CD4-positive, alpha-beta memory T cell (primary cell): ENCODE measurements at places on chromosomes 4 and X.

DNA sequence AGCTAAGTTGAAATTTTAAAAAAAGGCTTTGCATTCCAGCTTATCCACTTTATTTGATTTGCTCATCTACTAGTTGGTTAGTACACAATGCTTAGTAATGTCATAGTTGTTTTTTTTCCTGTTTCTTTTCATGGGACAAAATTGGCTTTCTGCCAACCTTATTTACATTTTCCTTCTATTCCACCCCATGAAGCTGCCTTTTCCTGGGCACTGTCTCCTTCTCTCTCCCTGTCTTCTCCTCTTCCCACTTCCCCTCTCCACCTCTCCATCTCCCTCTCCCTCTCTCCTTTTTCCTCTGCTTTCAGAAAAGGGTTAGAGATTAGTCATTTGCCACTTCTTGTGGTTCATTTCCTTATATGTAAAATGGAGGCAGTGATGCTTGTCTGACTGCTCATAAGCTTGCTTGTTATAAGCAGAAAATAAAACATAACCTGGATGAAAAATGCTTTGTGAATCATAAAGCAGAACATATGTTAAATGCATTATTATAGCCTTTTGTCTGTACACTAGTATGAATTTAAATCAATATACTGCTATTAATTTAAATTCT is 181.9 kb downstream of the CEP135 start:
- DNase-seq = no peak

DNA sequence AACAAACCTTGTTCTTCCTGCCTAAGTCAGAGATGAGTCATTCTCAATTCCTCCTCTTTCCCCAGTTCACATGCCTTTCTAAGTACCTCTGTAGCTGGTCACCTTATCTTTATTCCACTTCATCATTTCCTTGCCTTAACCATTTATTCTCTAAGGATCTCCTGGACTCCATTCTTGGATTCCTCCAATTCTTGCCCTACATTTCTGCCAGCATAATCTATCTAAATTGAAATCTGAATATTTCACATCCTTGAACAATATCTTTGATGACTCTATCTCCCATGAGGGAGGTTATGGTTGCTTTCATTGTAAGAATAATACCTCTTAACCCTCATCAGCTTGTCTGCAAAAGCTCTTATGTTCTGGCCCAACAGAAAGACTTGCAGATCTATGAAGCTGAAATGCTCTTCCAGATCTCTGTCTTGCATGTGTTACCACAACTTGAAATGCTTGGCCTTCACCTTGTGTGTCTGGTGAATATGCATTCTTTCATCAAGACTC is 28.6 kb upstream of the PDE5A start:
- DNase-seq = no peak

DNA sequence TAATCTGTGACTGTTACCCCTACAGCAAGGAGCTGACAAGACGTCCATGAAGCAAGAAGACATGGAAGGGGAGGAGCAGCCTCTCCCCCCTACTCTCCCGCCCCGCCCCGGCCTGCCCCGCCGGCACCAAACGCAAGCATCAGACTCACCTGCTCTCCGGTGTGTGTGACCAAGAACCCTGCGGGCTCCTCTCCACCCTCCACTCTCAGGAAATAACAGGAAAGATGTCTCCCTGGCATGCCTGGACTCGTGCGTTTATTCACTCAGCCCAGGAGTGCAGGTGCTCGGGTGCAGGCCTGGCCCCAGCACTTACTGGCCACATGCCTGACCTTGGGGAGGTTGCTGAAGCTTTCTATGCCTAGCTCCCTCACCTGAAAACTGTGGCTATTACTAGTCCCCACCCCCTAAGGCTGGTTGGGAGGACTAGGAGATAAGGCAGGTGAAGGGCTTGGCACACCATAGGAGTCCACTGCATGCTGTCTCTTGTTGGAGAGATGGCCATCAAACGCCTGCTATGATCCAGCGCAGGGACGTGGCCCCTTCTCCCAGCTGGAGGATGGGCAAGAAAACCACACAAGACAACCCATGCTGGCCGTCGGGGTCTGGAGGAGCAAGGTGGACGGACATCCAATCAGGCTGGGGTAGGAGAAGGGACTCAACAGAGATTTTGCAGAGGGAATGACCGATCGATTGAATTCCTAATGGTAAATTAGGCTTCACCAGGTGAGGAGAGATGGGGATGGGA is 34.9 kb upstream of the CLDN24 start:
- DNase-seq = no peak

GRCh38 chrX:72477781-72478181 is 94.9 kb downstream of the HDAC8 start:
- no peak for DNase-seq

- no peak for DNase-seq
Observed at GRCh38 chr4:84669201-84669600, 86.3 kb downstream of the CDS1 start.

- no peak for DNase-seq
Observed at GRCh38 chrX:13001097-13001496, 26.2 kb downstream of the TMSB4X start.

GRCh38 chr4:153345012-153345981 is 809 bp downstream of the MND1 start:
- peak; percentile 52 for DNase-seq

GRCh38 chr4:74365761-74366160 is 816 bp downstream of the EREG start:
- DNase-seq = no peak

- DNase-seq = no peak
Observed at GRCh38 chr4:149933883-149934282, 118.2 kb upstream of the IQCM start.

- no peak for DNase-seq
Observed at GRCh38 chr4:93513851-93514250, 314.7 kb upstream of the ATOH1 start.

DNA sequence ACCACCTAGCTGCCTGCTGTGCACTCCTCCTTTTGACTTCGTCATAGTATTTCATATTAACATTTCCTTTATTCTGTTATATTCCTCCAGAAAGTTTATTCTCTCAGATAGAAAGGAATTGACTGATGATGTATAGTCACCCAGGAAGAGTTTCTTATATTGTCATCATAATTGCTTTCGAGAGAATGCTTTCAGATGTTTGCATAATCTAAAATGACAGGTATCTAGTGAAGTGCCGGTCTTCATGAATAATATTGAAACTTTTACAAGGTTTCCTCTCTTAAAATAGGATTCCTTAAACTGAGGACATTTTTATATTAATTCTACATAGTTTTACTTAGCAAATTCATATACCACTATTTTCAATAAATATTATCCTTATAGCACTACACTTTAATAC is 10.1 kb downstream of the SEC24D start:
- DNase-seq = no peak

- DNase-seq = no peak
Observed at GRCh38 chrX:8289523-8289922, 118.5 kb upstream of the VCX2 start.

DNA sequence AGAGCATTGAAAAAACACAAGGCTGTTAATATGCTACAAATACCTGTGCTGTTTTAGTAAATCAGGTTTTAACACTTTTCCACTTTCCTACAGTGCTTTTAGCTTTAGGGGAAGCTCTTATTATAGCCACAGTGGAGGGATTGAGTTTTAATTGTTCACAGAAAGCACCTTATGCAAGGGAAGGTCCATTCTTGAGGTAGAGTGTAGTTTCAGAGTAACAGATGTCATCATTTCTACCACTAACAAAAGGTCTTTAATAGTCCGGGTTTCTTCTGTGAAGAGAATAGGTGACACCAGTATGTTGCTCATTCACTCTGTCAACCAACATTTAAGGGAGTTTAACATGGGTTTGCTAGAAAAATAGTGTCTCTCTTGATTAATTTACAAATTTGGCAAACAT is 104.4 kb downstream of the STIM2 start:
- DNase-seq = no peak

DNA sequence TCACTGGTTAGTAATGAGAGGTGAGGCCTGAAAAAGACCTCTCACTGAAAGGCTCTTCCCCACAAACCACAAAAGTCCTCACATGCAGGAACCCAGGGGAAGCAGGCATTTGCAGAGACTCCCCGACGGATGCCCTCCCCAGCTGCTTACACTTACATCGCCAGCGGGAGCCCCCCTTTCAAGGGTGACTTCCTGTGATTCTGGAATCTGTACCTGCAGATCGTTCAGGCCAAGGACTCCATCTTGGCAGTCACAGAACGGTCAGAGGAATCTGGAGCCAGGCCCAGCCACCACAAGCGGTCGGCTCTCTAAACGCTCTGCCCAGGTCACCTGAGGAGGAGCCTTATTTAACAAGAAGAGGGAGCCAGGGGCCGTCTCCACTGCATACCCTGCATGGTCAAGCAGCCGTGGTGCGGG is 71.3 kb upstream of the STS start:
- no peak for DNase-seq

DNA sequence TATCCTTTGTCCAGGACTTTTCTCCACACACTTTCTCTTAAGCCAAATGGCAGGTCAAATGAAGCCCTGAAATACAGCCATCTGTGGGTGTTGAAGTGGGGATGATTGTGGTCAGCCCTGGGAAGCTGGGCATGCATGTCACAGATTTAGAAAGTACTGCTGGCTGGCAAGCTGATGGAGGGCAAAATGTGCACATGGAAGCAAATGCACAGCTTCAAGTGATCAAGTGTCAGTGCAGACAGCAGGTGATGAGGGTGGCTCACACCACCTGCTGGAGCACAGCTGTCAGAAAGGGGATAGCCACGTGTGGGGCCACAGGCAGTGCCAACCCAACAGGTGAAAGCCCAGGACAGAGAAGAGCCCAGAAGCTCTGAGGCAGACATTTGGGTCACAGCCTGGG is 40.3 kb upstream of the ATXN3L start:
- DNase-seq = no peak

GRCh38 chr4:76990288-76991080 is 40.9 kb downstream of the SEPTIN11 start:
- DNase-seq = no peak

GRCh38 chr4:181592221-181592745 is 650.9 kb upstream of the TENM3 start:
- no peak for DNase-seq

DNA sequence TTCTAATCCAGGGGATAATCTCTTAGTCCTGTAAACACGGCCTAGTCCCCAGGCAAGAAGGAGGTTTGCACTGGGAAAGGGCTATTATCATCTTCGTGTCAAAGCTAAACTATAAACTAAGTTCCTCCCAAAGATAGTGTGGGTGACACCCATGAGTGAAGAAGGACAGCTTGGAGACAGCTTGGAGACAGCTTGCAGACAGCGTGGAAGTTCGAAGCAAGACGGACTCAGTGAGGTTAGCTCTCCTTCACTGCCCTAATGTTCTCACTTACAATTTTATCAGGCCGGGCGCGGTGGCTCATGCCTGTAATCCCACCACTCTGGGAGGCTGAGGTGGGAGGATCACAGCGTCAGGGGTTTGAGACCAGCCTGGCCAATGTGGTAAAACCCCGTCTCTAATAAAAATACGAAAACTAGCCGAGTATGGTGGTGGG is 19.2 kb upstream of the PLCXD1 start:
- no peak for DNase-seq

- DNase-seq = no peak
Observed at GRCh38 chr4:33696586-33696985, 2547.7 kb downstream of the ARAP2 start.

DNA sequence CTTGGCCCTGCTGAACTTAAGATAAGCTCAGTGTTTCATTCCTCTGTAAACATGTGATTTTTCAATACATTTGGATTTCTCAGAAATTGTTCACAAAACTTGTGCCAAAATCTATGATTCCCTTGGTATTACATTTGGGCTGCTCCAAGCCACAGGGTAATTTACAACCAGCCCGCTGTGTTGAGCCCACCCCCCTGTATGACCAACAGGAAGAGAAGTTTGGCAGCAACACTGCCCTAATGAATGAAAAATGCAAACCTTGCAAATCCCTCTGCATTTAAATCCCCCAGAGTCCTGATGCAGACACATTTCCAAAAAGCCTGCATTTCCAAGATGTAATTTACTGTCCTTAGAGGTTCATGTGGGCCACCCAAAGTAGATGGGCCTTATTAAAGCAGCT is 34.1 kb upstream of the GAB1 start:
- DNase-seq = no peak

GRCh38 chr4:14064984-14065383 is 437.5 kb upstream of the BOD1L1 start:
- DNase-seq = no peak
